ENCODE measurements at places on chromosomes 13 and 19. TPM values are rescaled to one million over a fixed set of nuclear protein-coding genes. Genes with fewer than 3 reads are reported as not detected.

The DCT gene
- polyA plus RNA-seq = not detected

The SLC25A41 gene
- 1.4 TPM for polyA plus RNA-seq

The TTYH1 gene
- 0.85 TPM for polyA plus RNA-seq

The DHRS12 gene
- 3.9 TPM for polyA plus RNA-seq

The CATSPERD gene
- not detected for polyA plus RNA-seq

The PLPP2 gene
- 0.99 TPM for polyA plus RNA-seq

The ZNF547 gene
- 1.7 TPM for polyA plus RNA-seq

The C5AR1 gene
- 0.80 TPM for polyA plus RNA-seq

The PRSS57 gene
- polyA plus RNA-seq = not detected

The C1QTNF9 gene
- polyA plus RNA-seq = 2.4 TPM

The TNFSF9 gene
- 0.08 TPM for polyA plus RNA-seq

The TMEM59L gene
- polyA plus RNA-seq = 1.5 TPM

- DNase-seq = peak; percentile 44
Measured at GRCh38 chr13:32639502-32640105, 53.4 kb downstream of the PDS5B start.

DNA sequence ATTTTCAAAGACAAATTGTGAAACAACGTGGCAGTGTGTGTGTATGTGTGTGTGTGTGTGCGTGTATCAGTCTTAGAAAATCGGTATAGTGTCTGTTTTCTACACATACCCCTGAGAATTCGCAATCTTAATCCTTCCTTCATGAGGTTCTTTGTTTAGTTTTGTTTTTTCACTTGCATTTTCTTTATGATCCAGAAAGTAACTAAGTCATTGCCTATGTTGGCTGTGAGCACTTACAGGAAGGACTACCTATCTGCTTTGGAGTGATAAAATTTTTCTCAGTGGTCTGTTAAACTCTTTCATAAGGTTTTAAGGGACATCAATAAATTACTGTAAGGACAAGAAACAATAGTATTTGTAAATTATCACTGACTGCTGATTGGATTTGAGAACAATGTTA, 1587.1 kb downstream of the PCDH9 start:
- no peak for DNase-seq

- DNase-seq = no peak
Measured at GRCh38 chr19:45363861-45364459, 6.4 kb downstream of the ERCC2 start.

GRCh38 chr19:8638078-8638619, 7.7 kb downstream of the NFILZ start:
- DNase-seq = no peak

- DNase-seq = peak; percentile 82
Measured at GRCh38 chr19:55647732-55648584, at the start of gene CCDC106. TSS of gene CCDC106 (plus strand) at chr19:55648212. CDS start at chr19:55649047, 835 bp downstream.

GRCh38 chr13:49616676-49617065, 11.6 kb upstream of the ARL11 start:
- no peak for DNase-seq

DNA sequence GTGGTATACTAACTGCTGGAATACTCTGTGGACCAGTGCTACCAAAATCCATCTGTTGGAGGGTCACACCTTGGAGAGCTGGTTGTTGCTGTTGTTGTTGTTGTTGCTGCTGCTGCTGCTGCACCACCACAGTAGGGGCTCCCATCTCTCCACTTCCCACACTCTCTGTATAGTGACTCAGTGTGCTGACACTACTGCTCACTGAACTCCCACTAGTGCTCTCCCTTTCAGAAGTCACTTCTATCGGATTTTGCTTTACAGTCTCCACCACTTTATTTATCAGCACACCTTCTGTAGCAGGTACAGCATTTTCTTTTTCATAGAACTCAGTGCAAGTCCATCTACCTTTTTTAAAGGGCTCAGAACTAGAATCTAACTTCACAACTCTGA, 1.7 kb downstream of the TSC22D1 start:
- DNase-seq = no peak

GRCh38 chr19:12126707-12127106, 13.4 kb downstream of the ZNF20 start:
- no peak for DNase-seq

DNA sequence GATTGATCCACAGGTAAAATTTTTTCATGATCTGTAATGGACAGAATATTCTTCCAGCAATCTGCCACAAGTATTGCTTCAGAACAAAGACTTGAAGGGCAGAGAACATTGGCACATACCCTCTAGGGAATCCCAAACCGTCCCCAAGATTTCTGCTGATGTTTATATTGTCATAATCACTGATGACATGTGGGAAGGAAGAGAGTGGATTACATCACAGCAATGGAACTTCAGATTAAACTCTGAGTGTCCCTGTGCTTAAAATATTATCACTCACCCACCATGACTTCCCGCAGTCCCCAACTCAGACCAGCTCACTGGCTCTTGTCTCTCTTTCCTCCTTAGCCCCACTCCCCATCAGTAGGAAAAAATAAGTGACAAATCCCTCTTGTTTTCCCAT, 8.5 kb upstream of the TPT1 start:
- no peak for DNase-seq

DNA sequence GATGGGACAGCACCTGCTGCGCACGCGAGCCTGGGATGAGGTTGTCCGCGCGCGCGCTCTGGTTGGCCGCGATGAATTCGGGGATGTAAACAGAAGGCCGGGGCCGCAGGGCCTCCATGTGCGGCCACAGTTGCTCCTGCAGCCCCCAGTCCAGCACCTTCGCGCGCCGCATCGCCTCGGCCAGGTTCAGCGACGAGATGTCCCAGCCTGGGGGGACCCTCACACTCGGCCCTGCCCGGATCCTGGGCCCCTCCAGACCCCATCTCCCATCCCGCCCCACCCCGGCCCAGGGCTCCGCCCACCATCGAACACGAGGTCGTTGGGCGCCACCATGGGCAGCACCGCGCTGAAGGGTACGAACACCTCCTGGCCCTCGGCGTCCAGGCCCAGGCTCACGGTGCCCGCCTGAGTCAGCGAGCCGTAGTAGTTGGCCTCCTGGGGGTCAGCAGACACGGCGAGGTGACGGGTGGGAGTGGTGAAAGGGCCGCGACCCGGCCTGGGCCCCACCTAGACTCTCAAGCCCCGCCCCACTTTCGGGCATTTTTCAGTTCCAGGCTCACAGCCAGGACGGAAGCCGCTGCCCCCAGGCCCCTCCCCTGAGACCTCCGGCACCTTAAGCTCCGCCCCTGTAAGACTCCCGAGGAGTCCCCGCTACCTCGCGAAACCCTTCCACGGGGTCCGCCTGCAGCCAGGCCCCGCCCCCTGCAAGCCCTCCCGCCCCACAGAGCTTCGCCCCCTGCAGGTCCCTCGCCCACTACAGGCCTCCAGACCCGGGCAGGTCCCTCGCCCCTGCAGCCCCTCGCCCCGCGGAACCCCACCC, 1.1 kb downstream of the ISYNA1 start:
- DNase-seq = peak; percentile 90

- DNase-seq = peak; percentile 79
Measured at GRCh38 chr19:45154064-45154827, 6.5 kb downstream of the NKPD1 start.

DNA sequence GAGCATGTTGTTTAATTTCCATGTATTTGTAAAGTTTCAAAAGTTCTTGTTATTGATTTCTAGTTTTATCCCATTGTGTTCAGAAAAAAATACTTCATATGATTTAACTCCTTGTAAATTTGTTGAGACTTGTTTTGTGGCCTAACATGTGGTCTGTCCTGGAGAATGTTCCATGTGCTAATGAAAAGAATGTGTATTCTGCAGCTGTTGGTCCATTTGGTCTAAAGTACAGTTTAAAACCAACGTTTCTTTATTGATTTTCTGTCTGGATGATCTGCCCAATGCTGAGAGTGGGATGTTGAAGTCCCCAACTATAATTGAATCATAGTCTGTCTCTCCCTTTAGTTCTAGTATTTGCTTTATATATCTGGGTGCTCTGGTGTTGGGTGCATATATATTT, 34.9 kb upstream of the TPP2 start:
- DNase-seq = no peak

GRCh38 chr19:16882146-16882545, 6.7 kb upstream of the F2RL3 start:
- no peak for DNase-seq

DNA sequence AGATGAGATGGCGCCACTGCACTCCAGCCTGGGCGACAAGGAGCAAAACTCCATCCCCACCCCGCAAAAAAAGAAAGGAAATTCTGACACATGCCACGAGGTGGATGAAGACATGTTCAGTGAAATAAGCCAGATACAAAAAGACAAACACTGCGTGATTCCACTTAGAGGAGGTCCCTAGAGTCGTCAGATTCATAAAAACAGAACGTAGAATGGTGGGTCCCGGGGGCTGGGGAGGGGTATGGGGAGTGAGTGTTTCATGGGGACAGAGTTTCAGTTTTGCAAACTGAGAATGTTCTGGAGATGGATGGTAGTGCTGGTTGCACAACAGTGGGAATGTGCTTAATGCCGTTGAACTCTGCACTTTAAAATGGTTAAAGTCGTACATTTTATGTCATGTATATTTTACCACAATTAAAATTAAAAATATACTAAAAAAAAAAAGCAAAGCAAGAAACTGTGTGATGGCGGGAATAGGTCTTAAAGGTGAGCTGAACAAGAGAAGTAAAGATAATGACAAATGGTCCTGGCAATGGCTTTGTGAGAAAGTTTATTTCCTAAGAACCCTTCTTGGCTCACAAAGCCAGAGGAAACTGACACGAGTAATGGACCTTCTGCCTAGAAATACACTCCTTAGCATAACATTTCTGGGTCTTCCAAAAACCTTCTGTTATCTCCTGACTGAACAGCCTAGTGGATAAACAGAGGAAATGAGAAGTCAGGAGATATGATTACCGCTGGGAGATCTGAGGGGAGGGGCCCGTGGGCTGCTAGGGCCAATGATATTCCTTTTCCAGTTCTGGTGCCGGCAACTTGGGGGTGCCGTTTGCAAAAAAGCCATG, 4.2 kb upstream of the SPC24 start:
- no peak for DNase-seq

DNA sequence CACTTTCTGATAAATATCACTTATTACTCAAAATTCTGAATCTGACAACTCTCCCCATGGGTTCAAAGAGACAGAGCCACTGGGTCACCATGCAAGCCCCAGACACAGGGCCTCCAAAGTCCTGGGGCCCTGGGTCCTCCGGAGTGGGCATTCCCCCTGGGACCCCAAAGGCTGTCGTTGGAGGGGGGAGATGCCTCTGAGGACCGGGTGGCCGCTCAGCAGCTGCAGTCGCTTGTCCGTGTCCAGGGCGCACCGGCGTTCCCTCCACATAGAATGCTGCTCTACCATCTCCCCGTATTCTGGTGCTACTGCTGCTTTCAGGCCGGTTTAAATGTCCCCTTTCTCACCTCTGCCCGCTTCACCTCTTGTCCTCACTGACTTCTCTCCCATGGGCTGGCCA, 246.1 kb downstream of the TEX29 start:
- no peak for DNase-seq

DNA sequence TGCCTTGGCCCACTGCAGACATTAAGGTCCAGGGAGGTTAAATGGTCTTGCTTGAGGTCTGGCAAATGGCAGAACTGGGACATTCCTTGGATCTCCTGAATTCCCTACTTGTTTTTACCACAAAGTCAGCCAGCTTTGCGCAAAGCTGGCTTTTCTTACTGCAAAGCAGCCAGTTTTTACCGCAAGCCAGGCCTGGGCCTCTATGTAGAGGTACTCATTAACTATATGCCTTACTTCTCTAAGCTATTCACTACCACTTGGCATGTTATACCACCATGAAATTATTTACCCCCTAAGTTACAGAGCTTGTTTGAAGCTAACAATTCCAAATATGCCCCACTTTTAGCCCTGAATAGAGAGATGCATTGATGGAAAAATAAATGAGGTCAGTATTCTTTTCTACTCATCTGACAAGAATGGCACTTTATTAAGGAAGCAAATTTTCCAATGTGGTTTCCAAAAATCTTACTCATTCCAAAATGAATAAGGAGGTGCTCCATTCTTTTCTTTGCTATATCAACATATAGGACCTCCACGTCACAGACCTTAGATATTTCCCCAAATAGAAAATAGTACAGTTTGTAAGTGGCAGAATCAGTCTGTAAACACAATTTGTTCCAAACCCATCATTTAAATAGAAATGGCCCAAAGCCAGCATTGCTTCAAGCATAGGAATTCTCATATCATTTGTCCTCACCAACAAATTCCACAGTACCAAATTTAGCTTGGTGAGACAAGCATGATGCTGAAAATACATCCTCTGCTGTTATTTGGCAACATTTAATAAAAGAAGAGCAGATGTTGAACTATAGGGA, 143.9 kb upstream of the TSC22D1 start:
- no peak for DNase-seq

GRCh38 chr13:83508771-83509301, 373.4 kb downstream of the SLITRK1 start:
- DNase-seq = no peak

GRCh38 chr13:72170571-72170970, 303.6 kb upstream of the DACH1 start:
- no peak for DNase-seq

DNA sequence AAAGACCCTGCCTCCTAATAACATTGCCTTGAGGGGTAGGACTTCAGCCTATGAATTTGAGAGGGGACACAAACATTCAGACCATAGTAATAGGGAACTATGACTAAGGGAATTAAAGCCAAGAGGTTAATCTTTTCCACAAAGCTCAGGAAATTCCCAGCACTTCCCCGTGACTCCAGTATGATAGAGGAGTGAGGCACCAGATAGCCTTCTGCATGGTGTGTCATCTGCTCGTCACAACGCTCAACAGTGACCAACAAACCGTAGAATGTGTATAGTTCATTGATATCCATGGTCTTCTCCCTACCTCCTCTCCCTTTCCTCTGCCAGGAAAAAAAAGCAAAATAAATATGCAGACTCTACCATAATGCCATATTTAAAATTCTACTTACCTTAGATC, 64.4 kb downstream of the B3GLCT start:
- no peak for DNase-seq

DNA sequence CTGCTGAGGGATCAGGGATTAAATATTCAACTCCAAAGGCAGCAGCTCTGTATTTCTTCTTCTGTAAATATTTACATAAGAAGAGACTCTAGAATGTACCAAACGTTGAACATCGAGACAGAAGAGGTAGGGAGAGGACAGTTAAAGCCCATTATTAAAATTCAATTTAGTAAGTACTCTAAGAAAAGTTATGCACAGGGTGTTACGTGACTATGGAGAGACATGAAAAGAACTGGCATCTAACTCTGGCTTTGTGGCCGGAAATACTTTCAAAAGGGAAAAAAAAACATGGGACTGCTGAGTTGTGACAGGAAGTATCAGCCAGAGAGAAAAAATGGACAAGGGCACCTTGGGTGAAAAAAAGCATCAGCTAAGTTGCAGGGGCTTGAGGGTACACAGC, 36.7 kb downstream of the LNX2 start:
- DNase-seq = no peak

DNA sequence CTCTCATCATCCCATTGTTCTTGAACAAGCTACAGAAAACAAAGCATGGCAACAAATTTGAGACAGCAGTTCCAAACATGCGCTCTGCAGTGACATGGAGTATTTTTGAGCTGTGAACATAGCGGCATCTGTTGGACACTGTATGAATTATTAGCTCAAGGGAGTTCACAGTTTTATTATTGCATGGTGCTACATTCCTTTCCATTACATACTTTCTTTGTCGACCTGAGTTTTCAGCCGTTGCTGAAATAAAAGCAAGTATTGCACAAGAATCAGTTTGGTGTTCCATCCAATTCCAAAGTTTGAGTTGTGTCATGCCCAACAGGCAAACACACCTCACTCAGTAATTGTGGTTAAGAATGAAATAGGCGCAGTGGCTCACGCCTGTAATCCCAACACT, 30.1 kb upstream of the METTL21C start:
- DNase-seq = no peak

- peak; percentile 73 for DNase-seq
Measured at GRCh38 chr13:102012299-102013293, 389.3 kb downstream of the FGF14 start.
